ENCODE measurements at places on chromosomes 5 and 9. TPM values are rescaled to one million over a fixed set of nuclear protein-coding genes. Genes with fewer than 3 reads are reported as not detected.
A peak's percentile ranks its signal among the peaks of the same experiment; 100 is the strongest.

DNA sequence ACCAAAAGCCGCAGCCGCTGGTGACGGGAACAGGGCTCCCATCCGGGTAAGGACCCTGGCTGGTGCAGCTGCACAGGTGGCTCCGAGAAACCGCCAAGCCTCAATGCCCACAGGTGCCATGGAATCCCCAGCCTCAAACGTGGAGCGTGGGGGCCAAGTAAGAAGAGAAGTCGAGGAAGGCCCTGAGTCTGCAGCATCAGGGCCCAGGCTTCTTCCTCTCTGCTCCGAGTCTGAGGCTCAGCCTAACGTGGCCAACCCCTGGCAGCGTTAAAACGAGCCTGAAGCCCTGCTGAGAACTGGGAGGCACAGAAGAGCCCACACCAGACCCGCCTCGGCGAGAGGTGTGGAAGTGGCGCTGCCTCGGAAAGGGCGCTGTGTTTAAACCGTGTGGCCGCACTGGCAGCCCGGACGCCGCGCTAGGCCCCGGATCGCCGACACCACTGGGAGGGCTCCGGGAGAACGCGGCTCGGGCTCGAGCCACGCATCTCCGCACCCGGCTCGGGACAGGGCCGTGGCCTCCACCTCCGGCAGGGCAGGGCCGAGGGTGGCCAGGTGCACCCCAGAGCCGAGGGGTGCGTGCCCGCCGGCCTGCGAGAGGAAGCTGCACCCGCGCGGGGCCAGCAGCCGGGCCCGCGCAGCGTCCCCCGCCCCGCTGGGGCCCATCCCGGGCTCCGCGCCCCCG is 730 bp downstream of the ZMYND19 start:
- no peak for DNase-seq

Gene SPATA31C1
- polyA plus RNA-seq = not detected

GRCh38 chr9:97527626-97528528 is 26.4 kb downstream of the TMOD1 start:
- peak; percentile 16 for DNase-seq

DNA sequence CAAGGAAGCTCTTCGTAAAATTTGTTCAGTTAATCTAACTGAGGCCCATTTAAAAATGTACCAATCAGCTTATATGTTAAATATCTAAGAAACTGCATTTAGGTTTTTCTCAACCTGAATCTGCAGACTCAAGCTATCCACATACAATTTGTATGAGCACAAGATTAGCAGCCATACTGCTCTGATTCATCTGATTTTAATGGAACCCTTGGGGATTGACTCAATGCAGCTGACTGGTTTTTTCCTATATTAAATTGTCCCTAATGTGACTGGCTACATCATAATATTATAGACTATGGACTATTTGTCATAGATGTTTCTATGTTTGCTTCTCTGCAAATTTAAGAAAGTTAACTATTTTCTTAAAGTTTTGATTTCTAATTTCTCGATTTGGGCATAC is 451.0 kb upstream of the TUSC1 start:
- peak; percentile 87 for DNase-seq

GRCh38 chr9:133998915-133999595 is 6.9 kb upstream of the VAV2 start:
- DNase-seq = peak; percentile 72

Gene CYLC2
- polyA plus RNA-seq = not detected

DNA sequence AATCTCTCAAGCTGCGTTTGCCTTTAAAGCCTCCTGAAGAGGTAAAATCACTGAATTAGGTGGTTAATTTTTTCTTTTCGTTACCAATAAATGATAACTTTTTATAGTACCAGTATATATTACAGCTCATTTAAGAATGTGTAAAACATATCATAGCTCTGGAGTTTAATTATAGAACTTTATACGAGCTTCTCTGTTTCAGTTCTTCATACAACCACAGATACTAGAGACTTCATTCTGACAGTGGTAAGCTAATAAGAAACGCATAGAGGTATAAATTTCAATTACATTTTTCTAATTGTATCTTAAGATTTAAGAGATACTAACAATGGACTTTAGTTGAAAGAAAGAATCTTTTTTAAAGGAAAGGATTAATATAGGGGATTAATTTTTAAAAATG is 73.9 kb downstream of the PBX3 start:
- no peak for DNase-seq

DNA sequence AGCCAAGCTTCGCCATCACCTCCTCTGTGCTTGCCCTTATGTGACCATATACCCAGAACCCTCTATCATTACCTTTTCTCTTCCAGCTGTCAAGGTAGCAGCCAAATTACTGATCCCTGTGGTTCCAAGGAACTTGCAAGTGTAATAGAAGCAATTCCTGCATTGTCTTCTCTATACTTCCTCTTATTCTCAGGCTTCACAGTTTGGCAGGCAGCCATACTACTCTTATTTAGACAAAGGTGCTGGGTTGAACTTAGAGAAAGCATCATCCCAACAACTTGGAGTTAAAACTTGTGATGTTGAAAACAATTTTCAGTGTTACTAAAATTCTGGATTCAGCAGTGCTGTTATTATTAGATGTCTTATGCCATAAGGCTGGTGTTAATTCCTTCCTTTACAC is 93.2 kb downstream of the NLN start:
- no peak for DNase-seq

DNA sequence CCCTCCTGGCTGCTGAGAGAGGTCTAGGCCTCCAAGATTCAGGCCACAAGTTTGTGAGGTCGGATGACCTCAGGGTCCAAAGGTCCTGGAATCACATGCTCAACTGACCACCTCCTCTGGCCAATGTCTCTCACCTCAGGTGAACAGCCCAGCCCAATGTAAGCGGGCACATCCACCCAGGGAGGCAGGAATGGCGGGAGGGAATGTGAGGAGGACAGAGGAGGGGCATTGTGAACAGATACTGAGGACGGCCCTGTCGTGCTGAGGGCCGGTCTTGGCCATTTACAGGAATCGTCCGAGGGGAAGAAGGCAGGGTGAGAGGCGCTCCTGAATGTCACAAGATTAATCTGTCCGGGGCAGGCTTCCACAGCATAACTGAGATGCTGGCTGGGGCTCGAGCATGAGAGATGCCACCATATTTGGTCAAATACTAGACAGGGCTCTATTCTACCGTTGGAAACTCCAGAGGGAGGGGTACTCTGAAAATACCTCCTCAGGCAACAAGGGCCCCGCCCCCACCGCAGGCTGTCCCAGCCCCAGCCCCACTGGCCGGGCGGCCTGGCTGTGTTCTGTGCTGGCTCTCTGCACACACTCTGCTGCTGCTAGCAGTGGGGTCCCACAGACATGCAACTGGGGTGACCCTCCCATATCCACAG is 1.5 kb upstream of the IL17B start:
- DNase-seq = no peak

DNA sequence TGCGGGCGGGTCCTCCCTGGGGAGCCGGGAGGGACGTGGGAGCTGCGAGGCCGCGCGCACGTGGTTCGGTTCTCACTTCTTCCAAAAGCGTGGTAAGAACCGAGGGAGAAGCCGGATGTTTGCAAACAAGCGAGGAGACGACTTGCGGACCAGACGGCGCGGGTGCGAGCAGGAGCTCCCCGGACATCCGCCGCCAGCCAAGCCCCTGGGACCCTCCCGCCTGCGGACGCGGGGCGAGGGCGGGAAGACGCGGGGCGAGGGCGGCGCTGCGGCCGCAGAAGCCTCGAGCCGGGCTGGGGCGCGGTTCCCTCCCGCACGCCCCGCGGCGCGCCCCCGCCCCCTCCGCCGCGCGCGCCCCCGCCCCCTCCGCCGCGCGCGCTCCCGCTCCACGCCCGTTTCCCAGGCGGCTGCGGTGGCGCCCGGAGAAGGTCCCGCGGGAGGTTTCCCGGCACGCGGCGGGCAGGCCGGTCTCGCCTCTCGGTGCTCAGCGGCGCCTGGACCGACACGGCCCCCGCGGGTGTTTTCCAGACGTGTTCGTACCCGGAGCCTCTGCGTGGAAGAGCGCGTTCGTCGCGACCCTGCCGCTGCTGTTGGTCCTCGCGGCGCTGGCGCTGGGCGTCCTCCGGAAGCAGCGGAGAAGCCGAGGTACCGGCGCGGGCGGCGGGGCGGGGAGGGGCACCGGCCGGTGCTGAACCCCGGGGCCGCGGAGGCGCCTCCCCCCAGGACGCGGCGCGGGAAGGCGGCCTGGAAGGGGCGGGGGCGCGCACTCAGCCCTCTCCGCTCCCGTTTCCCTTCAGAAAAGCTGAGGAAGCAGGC is 12.8 kb downstream of the BTNL9 start:
- peak; percentile 18 for DNase-seq

GRCh38 chr5:181188700-181189362 is 16.2 kb downstream of the TRIM7 start:
- DNase-seq = peak; percentile 92

DNA sequence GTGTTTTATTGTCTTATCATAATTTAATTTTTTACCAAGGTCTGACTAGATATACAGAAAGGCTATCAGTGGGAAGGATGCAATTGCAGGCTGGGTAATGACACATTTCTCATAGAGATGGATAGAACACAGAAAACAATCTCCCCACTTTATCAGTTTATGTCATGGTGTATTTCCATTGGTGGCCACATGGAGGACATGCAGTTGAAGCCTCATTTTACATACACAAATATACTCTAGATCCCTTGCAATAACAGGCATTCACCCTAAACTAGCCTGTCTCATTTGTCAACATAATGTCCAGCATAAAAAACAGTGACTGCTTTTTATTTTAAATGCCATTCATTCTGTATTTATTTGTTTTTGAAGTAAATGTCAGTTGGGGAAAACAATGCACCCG is 526.3 kb downstream of the GABRG2 start:
- peak; percentile 1 for DNase-seq

DNA sequence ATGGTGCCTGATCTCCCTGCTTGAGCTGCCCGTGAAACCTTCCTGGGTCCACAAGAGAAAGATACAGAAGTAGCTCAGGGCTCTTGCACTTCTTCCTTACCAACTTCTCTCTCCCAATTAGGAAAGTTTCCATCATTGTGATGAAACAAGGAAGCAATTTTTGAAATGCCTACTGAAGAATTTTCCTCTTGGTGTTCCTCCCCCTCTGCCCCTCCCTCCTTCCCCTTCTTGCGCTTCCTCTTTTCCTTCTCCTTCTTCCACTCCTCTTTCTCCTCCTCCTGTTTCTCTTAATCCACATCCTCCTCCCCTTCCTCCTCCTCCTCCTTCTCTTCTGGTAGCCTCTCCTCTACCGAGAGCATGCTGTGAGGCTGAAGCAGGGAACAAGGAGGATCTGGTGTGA is 36.3 kb upstream of the OTULINL start:
- peak; percentile 83 for DNase-seq

Gene ADAMTS13
- 6.4 TPM for polyA plus RNA-seq

Gene TEK
- 19.7 TPM for polyA plus RNA-seq

Gene LHX6
- 4.8 TPM for polyA plus RNA-seq

DNA sequence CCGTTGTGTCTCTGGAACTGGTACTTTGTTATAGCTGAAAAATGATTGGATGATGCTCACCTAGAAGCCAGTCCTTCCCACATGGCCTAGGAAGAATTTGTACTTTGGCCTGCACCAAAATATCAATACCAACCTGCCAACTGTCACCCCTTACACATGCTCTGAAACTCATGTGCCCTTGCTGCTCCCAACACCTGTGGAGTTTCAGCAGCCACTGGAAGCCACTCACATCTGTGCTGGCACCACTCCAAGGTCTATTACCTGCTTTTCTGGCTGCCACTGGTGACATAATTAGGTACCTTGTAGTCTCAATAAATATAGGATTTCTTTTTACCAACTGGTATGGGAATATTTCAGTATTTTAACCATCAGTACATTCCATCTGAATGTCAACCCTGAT is 363.6 kb downstream of the SH3GL2 start:
- no peak for DNase-seq

DNA sequence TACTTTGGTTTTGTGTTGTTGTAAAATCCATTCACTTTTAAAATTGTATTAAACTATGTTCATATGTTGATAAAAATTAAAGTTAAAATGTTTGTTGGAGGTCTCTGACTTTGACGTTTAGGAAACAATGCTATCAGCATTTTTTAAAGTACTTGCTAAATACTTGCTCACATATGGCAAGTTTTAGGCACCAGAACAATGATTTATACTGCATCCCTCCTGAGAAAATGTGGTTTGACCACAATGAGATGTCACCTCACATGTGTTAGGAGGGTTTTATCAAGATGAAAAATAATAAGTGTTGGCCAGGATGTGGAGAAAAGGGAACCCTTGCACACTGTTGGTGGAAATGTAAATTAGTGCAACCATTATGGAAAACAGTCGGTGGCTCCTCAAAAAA is 180.8 kb downstream of the HSD17B3 start:
- DNase-seq = no peak

Gene FAM120A
- polyA plus RNA-seq = 61.3 TPM

- DNase-seq = no peak
Measured at GRCh38 chr9:36530224-36530623, 42.5 kb upstream of the MELK start.

GRCh38 chr9:75181750-75182149 is 93.4 kb downstream of the OSTF1 start:
- DNase-seq = no peak

DNA sequence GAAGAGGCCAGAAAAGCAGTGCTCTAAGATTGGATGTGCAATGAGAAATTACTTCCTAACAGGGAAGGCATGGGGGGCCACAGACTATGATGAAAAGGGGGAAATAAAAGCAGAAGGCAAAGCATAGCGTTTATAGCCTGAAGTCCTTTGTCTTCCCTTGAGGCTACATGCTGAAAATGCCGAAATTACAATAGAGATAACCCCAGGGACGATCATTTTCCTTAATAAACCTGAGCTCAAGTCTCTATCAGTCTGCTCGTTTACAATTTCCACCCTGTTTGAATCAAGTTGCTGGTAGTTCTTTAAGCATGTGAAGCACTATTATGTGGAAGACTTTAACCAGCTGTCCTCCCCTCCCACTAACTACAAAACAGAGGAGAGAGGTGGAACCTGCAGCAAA is 60.4 kb downstream of the FREM1 start:
- no peak for DNase-seq
